AG20443 (cell line): ENCODE measurements at places on chromosomes 1 and 21.

GRCh38 chr1:38817267-38818174, 42.1 kb downstream of the RRAGC start:
- no peak for DNase-seq

DNA sequence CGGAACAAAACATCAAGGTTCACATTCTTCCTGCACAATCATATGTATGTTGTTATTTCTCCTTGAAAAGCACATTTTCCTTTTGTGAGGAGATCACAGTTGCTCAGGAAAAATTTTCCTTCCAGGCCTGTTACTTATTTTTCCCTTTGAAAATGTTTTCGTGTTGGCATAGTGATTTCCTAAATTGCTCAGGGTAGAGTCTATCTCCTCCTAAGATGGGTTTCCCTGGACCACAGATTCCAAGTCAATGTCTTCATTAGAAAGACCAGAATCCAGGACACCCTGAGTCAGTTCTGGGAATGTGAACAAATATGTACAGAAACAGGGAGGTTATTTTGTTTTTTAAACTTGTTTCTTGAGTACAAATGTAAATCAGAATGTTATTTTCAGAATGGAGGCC, 94.3 kb upstream of the C1orf105 start:
- peak; percentile 41 for DNase-seq

DNA sequence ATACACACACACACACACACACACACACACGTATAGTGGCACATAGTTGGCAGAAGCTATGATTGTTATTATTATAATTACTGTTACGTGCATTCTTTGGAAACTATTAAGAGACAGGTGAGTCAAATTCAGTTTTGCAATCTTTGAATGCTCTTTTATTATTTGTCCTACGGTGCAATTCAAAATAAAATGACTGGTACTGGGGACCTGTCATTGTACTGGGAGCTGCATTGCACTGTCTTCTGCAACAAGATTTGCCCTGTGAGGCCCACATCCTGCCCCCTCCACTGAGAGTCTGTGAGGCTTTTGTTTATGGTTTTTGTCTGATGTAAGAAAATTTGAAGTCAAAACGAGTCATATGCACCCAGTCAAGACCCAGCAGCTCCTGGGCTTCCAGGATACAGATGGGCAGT, 1.9 kb downstream of the LY9 start:
- no peak for DNase-seq

DNA sequence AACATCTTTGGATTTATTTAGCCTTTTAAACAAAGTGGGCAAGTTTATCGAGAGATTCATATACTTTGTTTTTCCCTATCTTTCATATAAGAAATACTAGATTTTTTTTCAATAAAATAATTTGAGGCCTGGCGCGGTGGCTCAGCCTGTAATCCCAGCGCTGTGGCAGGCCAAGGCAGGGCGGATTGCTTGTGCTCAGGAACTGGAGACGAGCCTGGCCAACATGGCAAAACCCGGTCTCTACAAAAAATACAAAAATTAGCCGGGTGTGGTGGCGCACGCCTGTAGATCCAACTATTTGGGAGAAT, 1.6 kb upstream of the CDC14A start:
- no peak for DNase-seq

DNA sequence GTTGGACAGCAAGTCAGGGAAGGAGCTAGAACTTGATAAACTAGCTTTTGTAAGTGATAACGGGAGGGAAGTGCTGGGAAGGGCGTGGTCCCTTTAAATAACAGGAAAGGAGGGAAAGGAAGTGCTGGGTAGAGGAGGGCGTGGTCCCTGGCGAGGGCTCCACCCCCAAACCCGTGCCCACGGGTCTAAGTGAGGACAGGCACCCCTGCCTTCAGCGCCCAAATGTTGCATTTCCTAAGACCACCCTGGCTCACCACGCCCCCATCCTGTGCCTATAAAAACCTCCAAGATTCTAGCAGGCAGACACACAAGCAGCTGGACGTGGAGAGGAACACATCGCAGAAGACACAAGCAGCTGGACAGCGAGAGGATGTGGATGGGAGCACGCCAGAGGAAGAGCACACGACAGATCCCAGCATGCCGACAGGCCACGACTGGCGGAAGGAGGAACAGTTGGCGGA, 58.5 kb downstream of the PALMD start:
- DNase-seq, result no peak

DNA sequence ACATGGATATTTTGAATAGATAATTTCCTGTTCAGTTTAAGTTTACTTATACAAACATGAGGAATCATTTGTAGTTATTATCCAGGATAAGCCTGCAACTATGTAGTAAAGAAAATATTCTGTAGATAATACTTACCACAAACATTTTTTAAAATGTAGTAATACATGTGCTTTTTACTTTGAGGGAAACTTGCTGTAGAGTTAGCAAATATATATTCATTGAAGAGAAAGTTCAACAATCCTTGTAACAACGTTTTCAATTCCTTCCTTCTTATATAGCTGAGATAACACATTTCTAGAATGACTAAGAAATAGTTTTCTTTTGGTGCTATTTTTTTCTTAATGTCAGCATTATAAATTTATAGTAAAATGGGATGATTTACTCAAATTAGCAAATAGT, 664.6 kb upstream of the ADAMTS5 start:
- no peak for DNase-seq

- DNase-seq, result no peak
These were observed 37.6 kb upstream of the GORAB start for GRCh38 chr1:170494369-170494768.

DNA sequence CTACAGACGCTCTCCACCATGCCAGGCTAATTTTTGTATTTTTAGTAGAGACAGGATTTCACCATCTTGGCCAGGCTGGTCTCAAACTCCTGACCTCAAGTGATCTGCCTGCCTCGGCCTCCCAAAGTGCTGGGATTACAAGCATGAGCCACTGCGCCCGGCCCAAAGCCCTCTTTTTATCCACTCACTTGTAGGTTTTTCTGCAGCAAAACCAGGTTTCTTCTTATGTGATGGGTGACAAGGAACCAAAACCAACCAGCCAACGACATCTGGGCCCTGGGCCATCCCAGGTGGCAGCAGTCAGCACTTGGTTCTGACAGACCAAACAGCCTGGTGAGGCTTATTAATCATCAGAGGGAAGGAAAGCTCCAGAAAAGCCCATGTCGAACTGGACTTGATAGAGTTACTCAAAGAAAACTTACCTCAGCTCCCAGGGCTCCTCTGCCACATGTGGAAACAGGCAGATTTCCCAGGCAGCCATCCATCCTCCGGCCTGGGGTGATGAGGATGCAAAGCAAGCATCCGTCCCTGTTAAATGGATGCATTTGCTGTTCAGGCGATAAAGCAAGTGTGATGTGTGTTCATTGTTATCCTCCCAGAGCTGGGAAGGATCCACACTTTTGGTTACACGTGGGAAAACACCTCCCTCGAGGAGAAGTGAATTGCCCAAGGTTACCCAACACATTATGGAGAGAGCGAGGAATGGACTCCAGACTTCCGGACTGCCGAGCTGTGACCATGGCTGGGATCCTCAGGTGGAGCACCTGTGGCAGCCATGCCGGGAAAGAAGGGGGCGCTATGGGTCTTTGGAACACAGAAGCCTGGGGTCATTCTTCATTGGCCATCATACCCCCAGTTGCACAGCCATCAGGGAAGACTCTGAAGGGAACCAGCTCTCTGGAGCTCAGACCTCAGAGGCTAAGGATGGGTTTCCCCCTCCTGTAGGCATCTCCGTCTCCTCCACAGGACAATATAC, 118.8 kb downstream of the HUNK start:
- no peak for DNase-seq

DNA sequence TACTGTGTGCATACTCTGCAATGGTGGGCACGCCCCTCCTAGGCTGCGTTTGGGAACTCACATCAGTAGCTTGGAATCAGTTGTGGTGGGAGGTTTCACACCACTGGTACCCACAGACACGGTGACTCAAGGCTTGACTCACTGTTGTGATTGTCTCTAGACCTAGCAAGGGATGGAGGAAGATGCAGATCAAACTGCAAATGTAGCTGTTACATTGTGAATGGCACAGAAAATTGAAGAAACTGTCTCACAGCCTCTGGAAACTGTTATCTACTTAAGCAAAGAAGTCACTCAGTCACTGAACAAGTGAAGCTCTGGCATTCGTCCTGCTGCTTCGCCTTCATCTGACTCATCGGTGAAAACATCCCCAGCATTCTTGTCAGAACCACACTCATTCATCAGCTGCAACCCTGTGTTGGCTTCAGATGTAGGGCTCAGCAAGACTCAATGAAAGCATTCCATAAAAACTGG, 59.5 kb downstream of the POFUT2 start:
- DNase-seq, result peak; percentile 87

DNA sequence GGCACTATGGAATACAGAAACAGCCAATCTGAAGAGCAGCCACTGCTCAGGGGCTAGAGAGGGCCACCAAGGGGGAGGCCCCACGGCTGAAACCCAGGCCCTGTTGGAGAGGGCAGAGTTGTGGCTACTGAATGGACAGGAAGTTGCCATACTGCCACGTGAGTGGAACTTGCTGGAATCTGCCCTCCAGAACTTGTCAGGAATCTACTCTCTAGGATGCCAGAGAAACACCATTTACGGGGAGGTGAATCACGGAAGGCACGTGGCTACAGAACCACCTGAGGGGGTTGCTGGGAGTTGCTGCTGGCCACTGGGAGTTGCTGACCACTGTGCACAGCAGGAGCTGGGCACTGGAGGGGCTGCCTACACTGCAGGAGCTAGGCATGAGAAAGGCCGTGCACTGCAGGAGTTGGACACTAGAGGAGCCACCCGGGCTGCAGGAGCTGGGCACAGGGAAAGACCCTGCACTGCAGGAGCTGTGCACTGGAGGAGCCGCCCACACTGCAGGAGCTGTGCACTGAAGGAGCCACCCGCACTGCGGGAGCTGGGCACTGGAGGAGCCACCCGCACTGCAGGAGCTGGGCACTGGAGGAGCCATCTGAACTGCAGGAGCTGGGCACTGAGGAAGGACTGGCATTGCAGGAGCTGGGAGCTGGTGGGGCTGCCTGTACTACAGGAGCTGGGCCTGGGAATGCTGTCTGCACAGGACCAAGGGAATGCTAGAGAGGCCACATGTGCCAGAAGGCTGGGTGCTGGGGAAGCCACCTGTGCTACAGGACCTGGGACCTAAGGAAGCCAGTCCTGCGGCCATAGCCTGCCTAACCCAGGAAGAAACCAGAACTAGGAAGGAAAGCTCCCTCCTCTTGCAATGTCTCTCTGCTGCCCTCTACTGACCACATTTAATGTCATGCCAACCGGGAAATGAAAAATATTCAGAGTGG, 343.4 kb downstream of the MATN1 start:
- DNase-seq, result peak; percentile 91

GRCh38 chr1:174007851-174008250, 14.3 kb downstream of the RC3H1 start:
- no peak for DNase-seq

GRCh38 chr1:112707221-112708001, 484 bp upstream of the RHOC start:
- peak; percentile 89 for DNase-seq

DNA sequence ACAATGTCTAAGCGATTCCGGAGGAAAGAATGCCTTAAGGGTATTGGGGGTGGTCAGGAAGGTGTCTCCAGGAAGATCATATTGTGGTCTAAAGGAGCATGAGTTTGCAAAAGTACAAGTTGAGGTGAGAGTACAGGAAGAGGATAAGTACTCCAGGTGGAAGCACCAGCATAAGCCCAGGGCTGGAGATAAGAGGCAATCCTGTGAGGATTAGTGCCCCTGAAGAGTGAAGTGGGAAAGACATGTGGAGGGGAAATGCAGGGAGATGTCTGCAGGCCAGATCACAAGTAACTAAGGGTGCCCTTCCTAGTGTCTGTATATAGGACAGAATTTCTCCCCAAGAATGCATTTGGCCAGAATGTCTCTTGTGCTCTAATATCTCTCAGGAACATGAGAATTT, 188.3 kb upstream of the DPT start:
- no peak for DNase-seq

GRCh38 chr1:240122639-240123613, 31.2 kb downstream of the FMN2 start:
- peak; percentile 47 for DNase-seq

GRCh38 chr1:169426174-169426705, 1.0 kb downstream of the CCDC181 start:
- DNase-seq, result no peak

- no peak for DNase-seq
These were observed 39.3 kb downstream of the ELK4 start for GRCh38 chr1:205592443-205593003.

GRCh38 chr1:187018291-187018690, 189.5 kb downstream of the PLA2G4A start:
- DNase-seq, result no peak
